ENCODE measurements at places on chromosomes 1 and 21.

DNA sequence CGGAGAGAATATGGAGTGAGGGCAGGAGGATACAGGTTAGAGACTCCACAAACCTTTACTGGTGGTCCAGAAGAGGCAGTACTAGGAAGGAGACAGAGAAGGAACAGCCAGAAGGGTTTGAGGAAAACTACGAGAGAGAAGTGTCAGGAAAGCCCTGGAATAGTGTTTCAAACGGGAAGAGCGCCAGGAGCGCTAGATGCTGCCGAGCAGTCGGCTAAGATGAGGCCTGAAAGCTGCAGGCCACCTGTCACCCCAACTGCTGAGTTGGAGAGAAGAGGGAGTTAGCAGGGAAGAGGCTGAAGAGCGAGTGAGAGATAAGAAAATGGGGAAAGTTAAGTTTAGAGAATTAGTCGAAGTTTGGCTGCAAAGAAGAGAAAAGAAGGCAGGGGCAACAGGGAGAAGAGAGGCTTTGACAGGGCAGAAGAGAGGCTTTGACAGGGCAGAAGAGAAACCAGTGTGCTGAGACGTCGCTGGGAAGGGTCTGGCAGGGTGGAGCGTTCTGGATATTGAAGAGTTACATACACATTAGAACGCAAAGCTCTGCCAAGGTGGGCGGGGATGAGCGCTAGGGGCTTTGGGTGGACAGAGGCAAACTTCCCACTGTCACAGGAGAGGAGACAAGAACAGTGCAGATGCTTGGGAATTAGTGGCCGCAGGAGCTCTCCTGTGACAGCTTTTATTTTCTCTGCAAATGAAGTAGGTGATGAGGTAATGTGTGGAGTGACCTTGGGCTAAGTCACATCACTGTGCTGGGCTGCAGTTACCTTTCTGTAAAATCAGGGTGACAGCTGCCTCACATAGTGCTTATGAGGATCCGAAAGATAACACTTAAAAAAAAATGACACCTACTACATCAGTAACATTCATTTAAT lies 31.2 kb downstream of the PCSK9 start:
- no peak for DNase-seq

GRCh38 chr1:91611483-91611917 lies 110.8 kb downstream of the CDC7 start:
- DNase-seq: no peak

GRCh38 chr1:106268070-106268469 lies 788.4 kb upstream of the PRMT6 start:
- no peak for DNase-seq

DNA sequence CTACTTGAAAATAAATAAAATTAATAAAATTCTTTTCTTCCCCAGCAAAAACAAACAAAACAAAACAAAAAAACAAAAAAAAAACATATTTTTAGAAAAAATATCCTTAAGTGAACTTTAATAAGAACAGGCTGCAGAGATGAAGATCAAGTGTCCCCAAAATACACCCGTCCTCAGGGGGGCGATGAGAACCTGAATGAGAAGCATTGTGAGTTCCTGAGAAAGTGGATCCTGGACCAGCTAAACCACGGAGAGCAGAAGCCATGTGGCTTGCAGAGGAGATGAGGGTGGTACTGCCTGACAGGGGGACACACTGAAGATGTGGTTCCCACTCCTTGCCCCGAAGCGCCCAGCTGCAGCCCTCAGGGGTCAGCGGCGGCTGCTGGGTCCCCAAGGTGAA lies 89.3 kb downstream of the ITPKB start:
- no peak for DNase-seq

DNA sequence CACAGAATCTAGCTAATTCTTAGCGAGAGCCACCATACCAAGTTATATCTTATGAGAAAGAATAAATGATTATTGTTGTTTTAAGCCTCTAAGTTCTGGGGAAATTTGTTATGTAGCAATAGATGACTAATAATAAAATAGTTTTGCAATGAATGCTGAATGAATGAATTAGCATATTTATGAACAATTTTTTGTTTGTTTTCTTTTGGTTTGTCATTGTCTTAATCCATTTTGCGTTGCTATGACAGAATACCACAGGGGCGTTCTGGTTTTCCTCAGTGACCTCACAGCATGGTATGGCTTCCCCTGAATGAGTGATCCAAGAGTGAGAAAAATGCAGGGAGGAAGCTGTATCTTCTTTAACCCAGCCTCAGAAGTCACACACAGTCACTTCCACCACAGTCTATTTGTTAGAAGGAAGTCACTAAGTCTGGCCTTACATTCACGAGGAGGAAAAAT lies 53.8 kb upstream of the HPDL start:
- no peak for DNase-seq

GRCh38 chr1:237387144-237387505 lies 345.1 kb downstream of the RYR2 start:
- no peak for DNase-seq

DNA sequence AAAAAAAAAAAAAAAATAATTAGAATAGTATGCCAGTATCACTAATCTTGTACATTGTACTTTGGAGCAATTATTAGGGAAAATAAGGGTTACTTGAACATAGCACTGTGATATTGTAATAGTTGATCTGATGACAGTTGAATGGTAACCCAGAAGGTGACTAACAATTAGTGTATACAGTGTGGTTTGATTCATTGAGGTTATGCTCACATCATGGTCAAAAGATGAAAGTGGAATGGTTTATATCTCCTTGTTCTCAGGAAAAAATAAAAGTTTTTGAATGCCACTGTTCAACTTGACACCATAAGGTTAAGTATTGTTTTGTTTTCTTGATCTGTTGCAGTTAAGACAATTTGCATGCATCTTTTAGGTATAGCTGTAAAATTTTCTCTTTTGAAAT lies 87.0 kb downstream of the GPR52 start:
- DNase-seq: no peak
